GM12892 (cell line): ENCODE measurements at places on chromosomes 12 and 14.
A peak's percentile ranks its signal among the peaks of the same experiment; 100 is the strongest.

DNA sequence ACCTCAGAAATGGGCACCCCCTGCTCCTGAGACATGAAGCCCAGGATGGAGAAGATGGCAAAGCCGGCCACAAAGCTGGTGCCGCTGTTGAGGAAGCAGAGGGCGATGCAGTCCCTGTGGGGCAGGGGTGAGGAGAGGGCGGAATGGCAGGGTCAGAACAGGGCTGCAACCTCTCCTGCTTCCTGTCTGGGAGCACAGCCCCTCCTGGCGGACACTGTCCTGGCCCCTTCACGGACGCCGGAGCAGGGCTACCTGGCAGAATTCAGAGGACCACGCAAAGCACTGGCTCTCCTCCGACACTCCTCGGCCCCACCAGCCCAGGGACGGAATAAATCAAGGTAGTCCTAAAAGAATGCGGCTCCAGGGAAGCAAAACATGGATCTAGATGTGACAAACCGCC is 12.4 kb upstream of the SLC6A12 start:
- no peak for DNase-seq

DNA sequence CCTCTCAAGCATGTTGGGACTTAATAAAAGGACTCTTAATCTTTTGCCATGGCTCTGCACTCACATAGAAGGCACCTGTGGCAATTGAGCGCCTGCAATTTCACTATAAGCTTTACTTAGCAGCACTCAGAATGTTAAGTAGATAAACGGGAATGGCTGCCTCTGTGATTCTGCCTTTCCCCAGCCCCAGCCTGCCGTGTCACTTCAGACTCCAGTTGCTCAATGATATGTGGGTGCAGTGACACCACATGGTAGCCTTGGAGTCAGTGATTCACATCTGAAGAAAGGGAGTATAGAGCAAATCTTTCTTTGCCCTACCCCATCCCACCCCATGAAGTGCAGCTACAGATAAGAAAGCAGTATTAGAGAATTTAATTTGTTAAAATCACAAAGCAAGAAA is 96.1 kb downstream of the ZFC3H1 start:
- no peak for DNase-seq

DNA sequence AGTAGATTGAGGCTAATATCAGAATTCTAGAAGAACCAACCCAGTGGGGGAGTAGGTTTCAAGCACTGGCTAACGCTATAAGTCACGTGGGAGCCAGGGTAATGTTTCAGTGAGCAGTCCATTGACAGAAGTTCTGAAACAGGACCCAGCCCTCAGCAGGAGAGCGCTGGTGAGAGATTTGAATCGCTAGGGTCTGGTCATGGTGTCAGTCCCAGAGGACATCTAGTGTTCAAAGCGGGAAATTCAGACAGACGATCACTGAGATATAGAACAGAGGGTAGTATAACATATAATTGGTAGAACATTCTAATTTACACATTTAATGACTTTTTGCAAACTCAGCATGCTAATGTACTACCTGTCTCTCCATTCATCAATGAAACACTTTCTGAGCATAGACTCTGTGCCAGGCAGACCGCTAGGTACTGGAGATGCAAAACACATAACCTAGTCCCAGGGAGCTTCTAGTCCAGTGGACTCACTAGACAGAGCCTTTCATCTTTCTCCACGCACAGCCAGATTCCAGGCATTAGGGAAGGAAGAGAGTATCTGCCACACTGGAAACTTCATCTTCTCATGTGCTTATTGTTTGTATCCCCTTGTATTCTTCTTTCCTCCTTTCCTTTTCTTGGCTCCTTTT is 35.4 kb upstream of the RNASE3 start:
- peak; percentile 31 for DNase-seq

DNA sequence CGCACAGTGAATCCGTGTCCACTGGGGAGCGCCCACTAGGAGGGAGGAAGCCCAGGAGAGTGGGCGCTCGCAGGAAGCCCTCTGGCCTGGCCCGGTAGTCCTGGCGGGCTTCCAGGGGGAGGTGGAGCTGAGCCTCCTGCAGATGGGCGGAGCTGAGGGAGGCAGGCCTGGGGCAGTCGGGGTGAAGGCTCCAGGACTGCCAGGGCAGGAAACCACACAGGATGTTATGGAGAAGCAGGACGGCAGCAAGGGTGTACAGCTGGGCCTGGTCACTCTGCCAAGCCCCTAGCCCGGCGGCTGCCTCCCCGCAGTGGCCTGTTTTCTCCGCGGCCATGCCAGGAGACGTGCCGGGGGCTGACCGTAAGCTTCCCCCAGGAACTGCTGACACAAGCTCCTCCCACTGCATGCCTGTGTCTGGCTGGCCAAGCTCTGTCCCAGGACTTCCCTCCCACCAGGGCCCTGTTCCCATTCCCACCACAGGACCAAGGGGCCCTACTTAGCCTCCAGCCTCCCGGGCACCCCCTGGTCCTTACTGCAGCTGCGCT is 143.4 kb upstream of the C14orf180 start:
- DNase-seq = no peak

GRCh38 chr12:26434299-26435068 is 239.1 kb downstream of the SSPN start:
- peak; percentile 5 for DNase-seq

- no peak for DNase-seq
These were observed 369.6 kb downstream of the ATP23 start for GRCh38 chr12:58310809-58311622.

GRCh38 chr12:71865166-71865713 is 25.7 kb downstream of the TBC1D15 start:
- DNase-seq = no peak

GRCh38 chr12:116677202-116677661 is 60.6 kb downstream of the SPRING1 start:
- no peak for DNase-seq

DNA sequence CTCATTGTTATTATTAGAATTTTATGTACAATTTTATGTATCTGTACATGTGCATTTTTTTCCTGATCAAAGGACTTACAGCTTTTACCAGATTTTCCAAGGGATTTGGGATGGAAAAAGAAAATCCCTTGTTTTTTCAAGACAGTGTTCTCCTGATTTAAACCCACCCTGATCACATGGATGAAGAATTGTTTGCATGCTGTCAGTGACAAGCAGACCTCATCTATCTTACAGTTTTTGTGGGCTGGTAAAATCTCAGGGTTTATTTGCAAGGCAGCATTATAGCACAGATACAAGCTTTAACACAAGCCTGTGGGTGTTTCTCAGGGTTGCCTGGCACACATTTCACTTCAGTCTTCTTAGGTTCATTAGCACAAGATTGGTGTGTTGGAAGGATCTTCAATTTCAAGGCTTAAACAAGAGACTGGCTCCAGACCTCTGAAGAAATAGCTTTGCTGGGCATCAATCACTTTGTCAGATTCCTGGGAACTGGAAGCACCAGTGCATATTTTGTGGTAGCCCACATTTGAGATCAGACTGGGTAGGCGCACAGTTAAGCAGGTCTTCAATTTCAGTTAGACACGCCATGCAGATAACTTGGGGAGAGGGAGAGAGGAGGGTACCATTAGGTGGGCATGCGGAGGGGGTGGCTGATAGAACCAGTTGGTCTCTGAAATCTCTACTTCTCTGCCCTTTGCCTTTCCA is 118.0 kb downstream of the TBX5 start:
- DNase-seq = no peak

DNA sequence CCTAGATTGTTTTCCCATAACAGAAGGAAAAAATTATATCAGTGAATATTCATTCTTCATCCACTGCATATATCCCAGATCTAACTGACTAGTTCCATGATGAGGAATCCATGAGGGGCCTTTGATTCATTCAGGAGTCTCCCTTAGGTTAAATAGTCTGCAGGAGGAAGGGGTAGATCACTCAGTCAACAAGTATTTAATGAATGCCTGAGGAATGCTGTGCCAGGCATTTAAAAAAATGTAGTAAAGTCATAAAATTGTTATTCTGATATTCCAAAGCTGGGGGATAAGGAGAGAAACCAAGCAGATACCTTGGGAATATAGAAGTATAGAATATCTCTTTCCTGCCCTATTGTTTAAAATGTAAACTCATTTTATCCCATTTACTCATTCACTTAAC is 216.2 kb upstream of the CAND1 start:
- DNase-seq = no peak

- DNase-seq = no peak
These were observed 28.0 kb downstream of the SLC15A4 start for GRCh38 chr12:128795530-128796361.

GRCh38 chr14:49505041-49505766 is 81.0 kb downstream of the RPS29 start:
- no peak for DNase-seq
